ENCODE measurements at places on chromosomes 13 and 19.

- no peak for DNase-seq
Observed at GRCh38 chr19:47991191-47991808, 670 bp downstream of the BSPH1 start.

- peak; percentile 23 for DNase-seq
Observed at GRCh38 chr13:52845766-52846566, 2.5 kb downstream of the PCDH8 start.

GRCh38 chr19:41027273-41027967 lies 36.3 kb downstream of the CYP2B6 start:
- DNase-seq = no peak

- DNase-seq = no peak
Observed at GRCh38 chr13:77065461-77066147, 38.6 kb upstream of the FBXL3 start.

- DNase-seq = no peak
Observed at GRCh38 chr19:39130337-39131254, 5.0 kb downstream of the PAK4 start.

- no peak for DNase-seq
Observed at GRCh38 chr19:28372576-28373247, 840.2 kb downstream of the UQCRFS1 start.

- no peak for DNase-seq
Observed at GRCh38 chr13:20337884-20338551, 105.9 kb upstream of the GJB6 start.

DNA sequence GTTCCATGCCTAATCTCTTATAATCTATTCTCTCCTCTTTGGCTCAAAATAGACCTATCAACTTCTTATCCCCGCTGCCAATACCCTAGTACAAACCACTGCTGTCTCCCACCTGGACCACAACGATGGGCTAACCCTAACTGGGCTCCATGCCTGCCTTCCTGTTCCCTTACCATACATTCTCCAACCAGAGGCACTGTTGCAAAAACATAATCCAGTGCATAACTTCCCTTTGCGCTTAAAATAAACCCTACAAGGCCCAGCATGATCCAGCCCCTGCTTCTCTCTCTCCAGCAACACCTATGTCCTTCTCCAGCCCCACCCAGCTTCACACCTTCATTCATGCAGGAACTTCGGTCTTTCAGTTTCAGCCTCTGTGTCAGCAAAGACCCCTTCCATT lies 27.4 kb upstream of the CEBPA start:
- no peak for DNase-seq
